ENCODE measurements at places on chromosomes 7 and 10.
A peak's percentile ranks its signal among the peaks of the same experiment; 100 is the strongest.

GRCh38 chr7:141549582-141549981 is 1.6 kb upstream of the AGK start:
- DNase-seq, result no peak

GRCh38 chr7:151628846-151629604 is 109.3 kb upstream of the RHEB start:
- no peak for DNase-seq

DNA sequence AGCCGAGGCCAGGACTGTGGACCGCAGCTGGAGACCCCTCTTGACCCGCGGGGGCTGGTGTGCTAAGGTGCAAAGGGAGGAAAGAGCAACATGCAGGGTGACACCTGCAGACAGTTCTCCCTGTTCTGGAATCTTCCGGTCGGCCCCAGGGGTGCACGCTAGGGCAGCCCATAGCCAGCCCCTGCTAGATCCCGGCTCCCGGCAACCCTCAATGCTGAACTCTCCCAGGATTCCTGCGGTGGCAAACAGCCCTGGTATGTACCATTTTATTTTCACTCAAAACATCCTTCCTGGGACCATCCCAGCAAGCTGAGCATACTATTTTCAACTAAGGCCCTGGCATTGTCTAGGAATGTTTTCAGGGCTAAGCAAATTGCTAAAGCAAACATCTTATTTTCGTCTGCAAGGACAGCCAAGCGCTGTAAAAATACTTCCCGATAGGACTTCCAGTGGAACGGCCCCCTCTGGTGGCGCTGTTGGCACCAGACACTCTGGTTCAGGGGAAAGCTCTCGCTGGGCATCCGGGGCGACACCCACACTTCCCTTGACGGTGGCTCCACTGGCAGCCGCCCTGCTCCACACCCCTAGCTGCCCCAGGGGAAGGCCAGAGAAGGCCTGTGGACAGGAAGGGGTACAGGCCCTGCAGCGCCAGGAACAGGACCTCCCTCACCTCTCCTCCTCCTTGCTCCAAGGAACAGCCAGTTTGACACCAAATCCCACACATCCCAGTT is 99.4 kb downstream of the CTBP2 start:
- peak; percentile 88 for DNase-seq

GRCh38 chr10:126919426-126919825 is 14.2 kb downstream of the DOCK1 start:
- no peak for DNase-seq

DNA sequence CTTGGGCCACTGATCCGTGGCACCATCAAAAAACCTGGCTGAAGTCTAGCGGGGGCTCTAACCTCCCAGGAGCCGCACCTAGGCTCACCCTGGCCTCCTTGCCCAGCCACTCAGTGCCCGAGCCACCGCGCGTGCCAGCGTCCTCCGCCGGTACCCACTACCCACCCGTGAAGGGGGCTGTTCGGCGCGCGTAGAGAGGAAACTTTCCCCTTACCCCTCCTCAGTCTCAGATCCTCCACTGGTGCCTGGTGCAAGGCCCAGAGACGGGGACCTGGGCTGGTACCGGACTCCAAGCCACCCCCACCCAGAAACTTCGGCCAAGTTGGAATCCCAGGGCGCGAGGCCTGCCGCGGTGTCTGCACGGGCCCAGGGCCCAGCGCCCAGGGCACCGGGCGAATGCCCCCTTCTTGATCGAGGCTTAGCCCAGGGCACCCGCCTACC is 3.5 kb upstream of the EBF3 start:
- no peak for DNase-seq

DNA sequence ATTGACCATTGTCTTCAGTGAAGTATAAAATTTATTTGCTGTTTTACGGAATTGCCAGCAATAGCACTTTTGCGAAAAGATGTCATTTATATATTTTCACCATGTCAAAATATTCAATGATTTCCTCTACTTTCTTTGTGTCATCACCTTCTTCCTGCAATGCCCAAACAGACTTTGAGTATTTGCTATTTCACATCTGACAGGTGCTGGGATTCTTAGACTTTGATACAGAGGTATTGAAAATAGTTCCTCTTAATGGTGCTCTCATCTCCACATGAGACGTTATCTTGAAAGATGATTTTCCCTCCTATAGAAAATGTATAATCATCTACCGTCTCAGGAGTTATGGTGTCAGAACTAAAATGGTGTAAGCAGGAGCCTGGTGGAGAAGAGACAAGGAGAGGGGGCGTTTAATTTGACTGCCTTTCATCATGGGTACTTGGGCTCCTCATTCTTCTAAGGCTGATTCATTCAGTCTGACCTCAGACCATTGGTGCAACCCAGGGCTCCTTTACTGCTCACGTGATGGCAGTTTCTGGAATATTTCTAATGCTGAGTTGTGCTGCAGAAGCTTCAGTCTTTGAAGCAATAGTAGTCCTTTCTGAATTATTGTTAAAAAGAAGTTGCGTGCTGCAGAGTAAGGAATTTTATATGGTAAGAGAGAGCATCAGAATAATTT is 404.6 kb downstream of the PHTF2 start:
- no peak for DNase-seq

DNA sequence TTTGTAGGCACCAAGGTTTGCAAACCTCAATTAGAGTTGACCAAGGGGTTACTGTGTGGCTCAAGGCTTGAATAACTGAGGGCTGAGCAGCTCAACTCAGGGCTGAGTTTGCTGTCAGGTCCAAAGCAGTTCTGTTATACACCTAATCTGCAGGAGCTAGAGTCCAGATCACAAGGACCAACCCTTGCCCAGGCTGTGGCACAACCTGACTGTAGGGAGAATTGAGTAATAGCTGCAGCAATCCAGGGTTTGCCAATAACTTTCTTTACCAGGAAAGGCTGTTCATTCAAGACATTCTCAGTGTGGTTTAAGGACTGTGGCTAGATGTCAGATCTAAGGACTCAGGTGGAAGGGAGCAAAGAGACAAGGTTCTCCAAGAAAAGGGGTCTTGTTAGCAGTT is 115.6 kb upstream of the IMMP2L start:
- no peak for DNase-seq

- DNase-seq, result no peak
Observed at GRCh38 chr7:117796889-117797288, 76.4 kb downstream of the CTTNBP2 start.

DNA sequence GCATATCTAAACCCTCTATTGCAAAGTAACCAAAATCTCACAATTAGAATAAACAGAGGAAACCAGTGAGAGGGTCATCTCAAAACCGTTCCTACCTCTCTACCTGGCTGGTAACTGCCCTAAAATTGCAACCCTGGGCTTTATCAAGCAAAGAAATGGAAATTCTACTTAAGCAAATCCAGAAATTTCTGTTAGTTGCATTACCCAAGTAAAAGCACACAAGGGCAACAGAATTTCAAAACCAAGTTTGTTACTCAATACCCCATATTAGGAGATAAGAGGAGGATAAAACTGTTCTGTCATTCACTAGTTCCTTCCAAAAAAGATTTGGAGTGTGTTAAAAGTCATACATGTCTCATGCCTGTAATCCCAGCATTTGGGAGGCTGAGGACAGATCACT is 195.3 kb downstream of the FAM107B start:
- DNase-seq, result no peak

DNA sequence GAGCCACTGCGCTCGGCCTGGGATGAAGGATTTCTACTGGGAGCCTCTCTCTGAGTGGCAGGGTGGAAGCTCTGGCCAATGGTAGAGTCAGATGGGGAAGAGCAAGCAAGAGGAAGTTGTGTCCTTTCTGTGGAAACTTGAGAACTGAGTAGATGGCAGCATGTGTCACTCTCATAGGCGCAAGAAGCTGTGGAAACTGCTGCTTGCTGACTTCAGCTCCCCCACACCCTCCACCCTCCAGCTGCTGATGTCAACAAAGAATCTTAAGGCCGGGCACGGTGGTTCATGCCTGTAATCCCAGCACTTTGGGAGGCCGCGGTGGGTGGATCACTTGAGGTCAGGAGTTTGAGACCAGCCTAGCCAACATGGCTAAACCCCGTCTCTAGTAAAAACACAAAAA is 39.8 kb upstream of the SRGN start:
- no peak for DNase-seq

GRCh38 chr10:11026773-11027172 is 9.1 kb downstream of the CELF2 start:
- no peak for DNase-seq

DNA sequence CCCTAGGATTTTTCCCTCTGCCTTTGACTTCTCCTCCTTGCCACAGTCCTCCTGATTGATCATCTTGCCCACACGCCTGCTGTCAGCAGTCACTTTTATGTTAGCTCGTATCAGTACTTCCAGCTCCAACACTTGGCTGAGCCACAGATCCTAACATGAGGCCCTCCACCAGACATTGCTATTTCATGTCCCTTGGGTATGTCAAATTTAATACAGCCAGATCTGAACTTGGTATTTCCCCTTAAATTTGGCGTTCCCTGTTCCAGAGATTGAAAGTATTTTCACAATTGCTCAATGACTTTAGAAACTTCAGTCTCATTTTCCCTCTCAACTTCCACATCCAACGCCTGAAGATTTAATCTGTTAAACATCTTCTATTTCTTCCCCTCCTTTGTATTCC is 140.4 kb downstream of the RNLS start:
- no peak for DNase-seq

- DNase-seq, result no peak
Observed at GRCh38 chr7:68547181-68547580, 1051.1 kb upstream of the AUTS2 start.

DNA sequence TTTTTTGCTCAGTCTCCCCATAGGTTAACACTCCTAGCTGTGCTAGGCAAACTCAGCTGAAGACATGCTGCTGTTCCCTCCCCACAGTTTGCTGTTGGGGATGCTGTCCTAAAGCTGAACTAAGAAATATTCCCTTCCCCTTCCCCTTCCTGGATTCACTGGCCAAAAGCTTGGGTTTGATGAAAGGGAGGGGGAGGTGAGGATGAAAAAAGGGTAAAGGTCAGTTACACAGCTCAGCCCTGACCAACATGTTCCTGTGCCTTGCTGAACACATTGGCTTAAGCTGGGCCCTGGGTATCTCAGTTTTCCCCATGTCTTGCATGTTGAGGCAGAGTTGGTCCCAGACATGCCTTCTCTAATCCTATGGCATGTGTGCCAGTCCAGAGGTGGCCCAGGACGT is 15.3 kb downstream of the CCM2 start:
- DNase-seq, result no peak

GRCh38 chr10:120650705-120651399 is 193.8 kb downstream of the PLPP4 start:
- DNase-seq, result no peak

DNA sequence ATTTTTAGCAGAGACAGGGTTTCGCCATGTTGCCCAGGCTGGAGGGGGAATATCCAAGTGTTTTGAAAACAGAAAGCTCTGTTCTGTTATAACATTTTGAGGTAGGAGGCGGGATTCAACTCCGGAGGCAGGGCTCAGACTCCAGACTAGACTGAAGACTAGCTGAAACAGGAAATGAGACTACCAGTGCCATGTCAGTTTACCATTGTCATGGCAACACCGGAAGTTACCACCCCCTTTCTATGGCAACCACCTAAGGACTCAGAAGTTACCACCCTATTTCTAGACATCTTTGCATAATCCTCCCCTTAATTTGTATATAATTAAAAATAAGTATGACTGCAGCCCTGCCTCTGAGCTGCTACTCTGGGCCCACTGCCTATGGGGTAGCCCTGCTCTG is 1069.1 kb upstream of the AUTS2 start:
- DNase-seq, result no peak

GRCh38 chr7:101496017-101496416 is 133.1 kb downstream of the MYL10 start:
- no peak for DNase-seq

DNA sequence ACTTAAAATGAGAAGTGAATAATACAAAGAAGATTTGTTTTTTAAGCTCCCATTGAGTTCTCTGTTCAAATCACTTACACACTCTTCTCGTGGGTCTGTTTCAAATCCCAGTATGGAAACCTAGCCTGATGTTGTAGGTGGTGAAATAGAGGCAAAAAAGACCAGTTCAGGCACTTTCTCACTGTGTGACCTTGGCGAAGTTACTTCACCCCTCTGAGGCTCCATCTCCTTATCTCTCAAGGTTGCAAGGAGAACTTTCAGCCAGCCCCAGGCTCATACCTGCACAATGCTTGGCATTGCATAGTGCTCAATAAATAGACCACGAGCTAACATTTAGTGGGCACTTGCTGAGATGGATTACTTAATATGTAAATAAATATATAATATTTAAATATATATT is 90.1 kb downstream of the PRLHR start:
- no peak for DNase-seq

- DNase-seq, result no peak
Observed at GRCh38 chr10:77392851-77393250, 244.8 kb downstream of the KCNMA1 start.

GRCh38 chr7:47557694-47558670 is 23.9 kb downstream of the TNS3 start:
- DNase-seq, result peak; percentile 60

GRCh38 chr10:69538461-69538860 is 34.8 kb downstream of the NEUROG3 start:
- DNase-seq, result no peak

DNA sequence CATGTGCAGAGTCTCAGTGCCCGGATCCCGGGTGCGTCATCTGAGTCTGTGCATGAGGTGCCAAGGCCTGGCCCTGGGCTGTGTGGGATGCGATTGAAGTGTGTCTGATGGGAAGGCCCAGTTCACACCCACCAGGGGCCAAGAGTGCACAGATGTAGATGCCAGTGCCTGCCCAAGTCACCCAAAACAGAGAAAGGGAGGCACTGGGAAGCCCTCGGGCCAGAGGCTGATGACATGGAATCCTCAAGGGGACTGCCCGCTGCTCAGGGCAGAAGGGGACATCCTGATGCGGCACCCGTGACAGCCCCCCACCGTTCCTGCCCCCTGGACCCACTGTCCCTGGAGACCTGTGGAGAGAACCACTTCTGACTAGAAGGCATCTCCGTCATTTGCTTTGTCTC is 72.2 kb upstream of the ZNF479 start:
- no peak for DNase-seq

DNA sequence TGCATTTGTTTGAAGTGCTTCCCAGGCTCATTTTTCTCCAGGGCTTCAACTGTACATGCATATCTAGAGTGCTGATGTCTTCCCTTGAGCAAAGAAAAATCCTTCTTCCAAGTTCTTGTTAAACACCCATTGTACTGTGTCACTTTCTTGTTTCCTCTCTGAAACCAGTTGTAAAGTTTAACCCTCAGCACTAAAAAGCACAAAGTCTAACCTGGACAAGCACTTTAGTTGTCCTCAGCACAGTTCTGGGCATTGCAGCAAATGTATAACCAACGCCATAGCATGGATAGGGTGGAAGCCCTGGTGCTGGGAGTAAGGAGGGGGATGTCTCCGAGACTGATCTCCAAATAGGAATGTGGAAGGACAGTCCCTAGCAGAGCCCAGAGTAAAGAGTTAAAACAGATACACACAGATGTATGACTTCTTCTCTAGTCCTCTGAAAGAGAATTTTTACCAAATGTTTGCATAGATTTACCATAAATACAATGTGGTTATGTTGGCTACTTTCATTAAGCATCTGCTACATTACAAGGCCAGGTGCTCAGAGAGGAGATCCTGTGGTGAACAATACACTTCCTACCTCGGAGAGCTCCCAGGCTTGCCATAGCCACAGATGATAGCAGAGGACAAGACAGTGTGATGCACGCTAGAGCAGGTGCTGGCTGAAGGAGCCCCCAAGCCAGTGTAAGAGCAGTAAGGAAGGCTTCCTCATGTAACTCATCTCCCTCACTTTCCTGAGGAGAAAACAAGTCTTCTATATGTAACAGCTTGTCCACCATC is 57.0 kb downstream of the DNAJC12 start:
- no peak for DNase-seq
